Esophagus squamous epithelium (tissue), 5 donors: ENCODE measurements at places on chromosomes 2 and 18.

DNA sequence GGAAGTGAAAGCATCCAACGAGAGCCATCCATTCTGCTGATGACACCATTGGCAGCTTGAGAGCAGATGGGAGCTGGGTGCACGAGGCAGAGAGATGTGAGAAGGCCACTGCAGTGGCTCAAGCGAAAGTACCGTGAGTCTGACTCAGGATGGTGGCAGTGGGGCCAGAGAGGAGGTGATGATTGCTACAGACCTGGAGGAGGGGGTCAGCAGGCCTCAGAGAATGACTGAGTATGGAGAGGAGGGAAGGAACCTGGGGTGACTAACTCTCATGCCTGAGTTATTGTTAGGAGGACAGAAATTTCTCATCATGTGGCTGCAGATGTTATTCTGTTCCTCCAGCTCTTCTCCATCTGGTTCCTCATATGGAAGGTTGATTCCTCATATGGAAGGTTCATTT lies 8.8 kb upstream of the ZBTB7C start:
- no peak for DNase-seq

DNA sequence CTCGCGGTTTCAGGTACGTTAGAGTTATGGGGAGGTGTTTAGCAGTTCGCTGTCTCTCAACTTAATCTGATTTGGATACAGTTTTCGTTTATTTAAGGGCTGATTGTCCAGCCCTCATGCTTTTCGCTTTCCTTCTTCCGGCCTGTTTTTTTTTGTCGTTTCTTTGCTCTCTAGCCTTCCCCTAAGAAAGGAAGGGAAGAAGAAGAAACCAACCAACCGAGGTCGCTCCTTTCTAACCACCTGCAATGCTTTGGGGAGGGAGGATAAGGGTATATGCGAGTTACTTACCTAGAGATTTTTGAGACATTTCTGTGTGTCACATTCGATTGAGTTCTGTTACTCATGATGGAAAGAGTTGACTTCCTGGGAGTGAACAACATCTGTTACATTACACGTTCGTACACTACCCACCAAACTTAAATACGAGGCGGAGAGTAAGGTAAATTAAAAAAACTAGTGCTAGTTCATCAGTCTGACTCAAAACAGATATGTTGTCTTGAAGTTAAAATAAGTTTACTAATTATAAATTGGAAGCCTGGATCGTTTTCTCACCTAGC lies 918 bp downstream of the EIF5B start:
- no peak for DNase-seq

GRCh38 chr2:235977445-235977844 lies 190.7 kb downstream of the GBX2 start:
- no peak for DNase-seq

- no peak for DNase-seq
Measured at GRCh38 chr18:28114472-28114871, 62.5 kb downstream of the CDH2 start.

DNA sequence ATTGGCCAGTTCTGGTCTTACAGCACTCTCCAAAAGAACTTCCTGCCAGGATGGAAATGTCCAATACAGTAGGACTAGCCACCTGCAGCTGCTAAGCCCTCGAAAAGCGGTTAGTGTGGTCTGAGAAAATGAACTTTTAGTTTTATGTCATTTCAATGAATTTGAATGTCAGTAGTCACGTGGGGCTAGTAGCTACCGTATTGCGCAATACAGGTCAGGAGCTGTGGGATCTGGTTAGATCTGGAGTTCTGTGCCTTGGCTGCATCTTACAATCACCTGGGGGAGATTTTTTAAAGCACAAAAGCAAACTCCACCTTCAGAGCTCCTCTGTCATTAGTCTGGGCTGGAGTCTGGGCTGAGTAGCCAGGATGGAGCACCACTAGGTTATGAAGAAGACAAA lies 35.9 kb downstream of the C1QL2 start:
- no peak for DNase-seq

GRCh38 chr2:217421834-217422233 lies 562.0 kb upstream of the TNP1 start:
- no peak for DNase-seq

DNA sequence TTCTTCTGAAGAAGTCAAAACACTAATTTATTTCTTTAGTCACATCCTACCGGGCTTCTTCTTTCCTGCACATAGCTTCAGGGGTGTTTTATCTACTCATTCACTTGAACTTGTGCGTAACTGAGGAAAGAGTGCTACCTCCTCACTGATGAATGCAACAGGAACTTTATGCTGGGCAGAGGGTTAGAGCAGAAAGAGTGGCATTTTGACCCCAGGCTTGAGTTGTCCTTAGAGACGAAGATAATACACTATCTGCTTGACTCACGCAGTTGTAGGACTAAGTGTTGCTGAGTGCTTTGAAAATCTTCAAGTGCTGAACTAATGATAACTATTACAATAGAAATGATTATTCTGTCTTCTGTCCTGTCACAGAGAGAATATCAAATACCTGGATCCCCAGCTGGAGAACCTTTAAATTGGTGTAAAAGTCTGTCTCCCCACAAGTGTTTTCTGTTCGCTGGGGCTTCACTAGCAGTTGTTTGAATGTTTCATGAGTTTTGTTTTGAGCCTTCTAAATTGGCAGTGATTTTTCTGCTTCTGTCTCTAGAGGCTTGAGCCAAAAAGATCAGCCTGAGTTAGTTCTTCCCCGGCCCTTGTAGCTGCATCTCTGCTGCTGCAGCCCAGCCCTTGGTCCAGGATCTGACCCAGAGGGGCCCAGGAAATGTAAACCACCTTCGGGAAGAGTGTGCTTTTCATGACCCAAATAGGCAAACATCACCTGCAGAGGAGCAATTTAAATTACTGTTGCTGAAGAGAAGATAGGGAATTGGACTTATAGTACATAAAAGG lies 86.3 kb upstream of the LGALSL start:
- no peak for DNase-seq

DNA sequence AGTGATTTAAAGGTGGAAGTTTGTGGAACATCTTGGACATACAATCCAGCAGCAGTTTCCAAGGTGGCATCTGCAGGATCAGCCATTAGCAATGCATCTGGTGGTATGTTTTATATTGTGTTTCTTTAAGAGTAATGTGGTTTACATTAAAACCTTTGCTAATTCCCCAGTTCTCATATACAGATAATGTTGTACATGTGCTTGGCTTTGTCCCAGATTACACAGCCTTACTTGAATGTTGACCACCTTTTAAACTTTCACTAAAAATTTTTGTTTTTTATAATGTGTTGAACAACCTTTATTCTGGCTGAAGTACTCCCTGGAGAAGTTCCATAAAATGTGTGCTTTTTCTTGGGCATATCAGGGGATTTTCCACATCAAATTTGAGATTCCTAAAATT lies 57.5 kb downstream of the MIB1 start:
- DNase-seq, result no peak

GRCh38 chr2:26229595-26229994 lies 14.8 kb downstream of the HADHA start:
- no peak for DNase-seq

- DNase-seq, result no peak
Measured at GRCh38 chr2:100136310-100136709, 6.1 kb downstream of the AFF3 start.

DNA sequence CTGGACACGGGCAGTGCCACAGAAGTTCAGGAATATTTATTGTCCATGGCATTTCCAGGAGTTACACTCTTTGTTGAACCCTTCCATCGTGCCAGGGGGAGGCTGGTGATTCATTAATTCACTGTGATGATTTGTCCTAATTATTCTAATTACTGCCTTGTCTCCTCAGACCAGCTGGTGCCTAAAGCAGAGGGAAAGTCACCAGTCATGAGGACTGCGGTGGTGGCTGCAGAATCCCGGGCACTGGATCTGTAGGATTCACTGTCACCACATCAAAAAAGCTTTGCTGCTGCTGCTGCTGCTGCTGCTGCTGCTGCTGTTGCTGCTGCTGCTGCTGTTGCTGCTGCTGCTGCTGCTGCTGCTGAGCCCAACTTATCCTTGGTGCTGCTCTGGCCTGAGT lies 908.2 kb downstream of the TSN start:
- no peak for DNase-seq

GRCh38 chr2:21567395-21567794 lies 443.6 kb downstream of the TDRD15 start:
- no peak for DNase-seq

DNA sequence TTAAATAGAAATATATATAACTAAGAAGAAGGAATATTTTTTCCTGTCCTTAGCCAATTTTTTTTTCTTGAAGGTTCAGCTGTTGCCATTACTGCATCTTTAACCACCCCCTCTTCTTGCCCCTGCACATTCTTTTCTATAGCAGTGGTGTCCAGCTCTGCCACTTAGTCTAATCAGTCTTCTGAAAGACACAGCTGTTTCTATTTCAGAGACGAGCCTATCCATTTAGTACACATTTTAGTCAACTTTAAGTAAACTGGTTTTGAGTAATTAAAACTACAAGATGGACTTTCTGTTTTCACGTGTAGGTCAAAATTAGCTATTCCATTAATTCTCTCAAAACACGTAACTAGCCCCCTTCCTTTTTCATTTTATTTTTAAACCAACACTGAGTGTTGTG lies 21.0 kb downstream of the SPOPL start:
- DNase-seq, result no peak

DNA sequence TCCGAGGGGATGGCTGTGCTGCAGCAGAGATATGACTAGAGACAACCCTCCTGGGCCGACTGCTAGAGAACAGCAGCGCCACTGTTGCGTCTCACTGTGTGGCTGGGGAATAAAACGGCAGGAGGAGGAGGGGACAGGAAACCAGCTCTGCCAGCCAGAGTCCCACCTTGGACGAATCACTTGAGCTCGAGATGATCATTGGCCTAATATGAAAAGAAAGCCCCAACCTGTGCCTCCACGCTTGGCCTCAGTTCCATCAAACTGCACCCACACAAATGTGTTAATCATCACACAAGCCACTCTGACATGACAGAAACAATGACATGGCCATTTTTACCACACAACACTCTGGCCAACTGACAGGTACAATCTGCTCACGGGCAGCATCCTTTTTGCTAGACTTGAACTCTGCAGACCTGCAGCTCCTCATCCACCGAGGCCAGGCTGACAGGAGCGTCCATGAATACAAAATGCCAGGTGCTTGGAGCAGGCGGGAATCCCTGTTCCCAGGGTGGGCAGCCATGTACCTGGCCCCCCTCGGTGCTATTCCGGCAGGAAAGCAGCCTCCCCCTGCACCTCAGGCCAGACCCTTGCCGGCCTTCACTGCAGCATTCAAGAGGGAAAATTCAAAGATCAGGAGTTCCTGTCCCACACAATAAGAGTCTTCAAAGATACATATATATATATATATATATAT lies 52.3 kb downstream of the PARD6G start:
- no peak for DNase-seq

- DNase-seq, result no peak
Measured at GRCh38 chr2:171895786-171896185, 1.7 kb upstream of the SLC25A12 start.

DNA sequence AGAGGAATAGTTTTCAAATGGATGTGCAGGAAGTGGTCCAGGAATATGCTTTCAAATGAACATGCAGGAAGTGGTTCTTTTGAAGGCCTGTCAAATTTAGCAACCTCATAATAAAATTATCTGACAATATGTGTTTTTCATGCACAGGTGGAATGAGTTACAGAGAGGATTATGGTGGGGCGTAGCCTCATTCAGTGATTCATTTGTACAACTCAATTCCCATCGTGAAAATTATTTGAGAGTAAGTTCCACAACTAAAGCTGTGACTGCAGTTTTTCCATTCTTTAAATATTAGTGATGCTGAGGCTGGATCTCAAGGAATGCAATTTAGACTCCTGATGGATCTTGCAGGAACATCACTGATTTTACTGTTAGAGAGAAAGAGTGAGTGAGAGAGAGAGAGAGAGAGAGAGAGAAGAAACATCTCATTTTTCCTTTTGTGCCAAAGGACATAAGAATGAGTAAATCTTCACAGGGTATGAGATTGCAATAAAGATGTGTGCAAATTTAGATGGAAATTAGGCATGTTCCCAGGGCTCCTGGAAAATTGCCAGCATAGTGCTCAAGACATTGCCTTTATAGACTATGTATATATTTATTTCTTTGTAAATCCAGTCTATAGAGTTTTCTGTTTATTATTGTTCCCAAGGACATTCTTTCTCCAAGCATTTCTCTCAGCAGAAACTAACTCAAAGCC lies 394.9 kb upstream of the ZEB2 start:
- no peak for DNase-seq

DNA sequence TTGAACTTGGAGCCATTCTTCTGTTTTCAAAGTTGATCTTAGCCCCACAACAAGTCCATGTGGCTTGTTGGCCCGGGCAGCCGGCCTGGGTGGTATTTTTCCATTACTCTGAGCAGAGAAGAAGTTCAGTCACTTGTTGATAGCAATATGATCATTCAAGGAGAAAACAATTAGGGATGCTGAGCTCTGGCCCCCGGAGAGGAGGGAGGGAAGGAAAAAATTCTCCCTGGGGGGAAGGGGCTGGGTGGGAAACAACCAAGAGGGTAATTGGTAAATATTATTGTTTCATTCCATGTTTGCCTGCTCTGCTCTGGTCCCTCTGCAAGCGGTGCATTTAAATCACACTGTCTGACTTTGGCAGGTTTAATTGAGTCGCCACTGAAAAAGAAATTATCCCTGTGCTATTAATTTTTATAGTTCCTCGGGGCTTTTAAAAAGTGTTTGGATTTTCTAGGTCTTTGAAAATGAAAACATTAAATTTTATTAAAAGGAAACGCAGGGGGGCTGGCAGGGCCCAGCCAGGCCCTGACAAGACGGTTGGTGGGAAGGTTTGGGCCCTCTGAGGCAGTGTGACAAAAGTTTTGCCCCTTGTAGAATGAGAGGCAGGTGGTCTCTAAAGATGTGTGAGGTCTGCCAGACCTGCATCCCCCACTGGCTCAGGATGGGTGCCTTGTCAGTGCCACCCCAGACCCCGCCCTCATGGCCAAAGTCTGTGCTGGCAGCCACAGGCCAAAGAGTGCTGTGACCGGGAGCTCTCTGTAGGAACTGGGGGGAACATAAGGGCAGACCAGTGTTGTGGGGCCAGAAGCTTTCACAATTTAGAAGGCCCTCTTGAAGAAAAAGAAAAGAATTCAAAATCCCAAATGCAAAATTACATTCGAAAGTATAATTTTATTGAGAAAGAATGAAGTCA lies 52.5 kb upstream of the SLC14A2 start:
- no peak for DNase-seq

DNA sequence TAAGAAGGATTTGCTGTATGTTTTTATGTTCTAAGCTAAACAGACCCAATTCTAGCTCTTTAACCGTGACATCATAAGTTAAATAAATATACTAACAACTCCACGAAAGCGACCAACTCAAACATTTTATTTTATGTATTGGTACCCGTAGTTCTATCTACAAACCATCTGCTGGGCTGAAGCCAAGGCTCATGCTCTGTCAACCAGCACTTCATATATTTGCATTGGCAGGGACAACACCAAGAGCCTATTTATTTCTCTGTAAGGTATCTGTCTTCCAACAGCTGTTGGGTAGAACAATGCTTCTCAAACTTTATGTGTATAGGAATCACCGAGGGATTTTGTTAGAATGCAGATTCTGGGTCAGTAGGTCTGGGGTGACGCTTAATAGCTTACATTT lies 64.5 kb downstream of the PID1 start:
- DNase-seq, result no peak

- DNase-seq, result no peak
Measured at GRCh38 chr18:63736876-63737275, 34.1 kb downstream of the SERPINB11 start.
